NCI-H2171 (cell line): ENCODE measurements at places on chromosomes 4 and X.
A peak's percentile ranks its signal among the peaks of the same experiment; 100 is the strongest.

- no peak for DNase-seq
These were observed 25.1 kb downstream of the MSX1 start for GRCh38 chr4:4884611-4885010.

DNA sequence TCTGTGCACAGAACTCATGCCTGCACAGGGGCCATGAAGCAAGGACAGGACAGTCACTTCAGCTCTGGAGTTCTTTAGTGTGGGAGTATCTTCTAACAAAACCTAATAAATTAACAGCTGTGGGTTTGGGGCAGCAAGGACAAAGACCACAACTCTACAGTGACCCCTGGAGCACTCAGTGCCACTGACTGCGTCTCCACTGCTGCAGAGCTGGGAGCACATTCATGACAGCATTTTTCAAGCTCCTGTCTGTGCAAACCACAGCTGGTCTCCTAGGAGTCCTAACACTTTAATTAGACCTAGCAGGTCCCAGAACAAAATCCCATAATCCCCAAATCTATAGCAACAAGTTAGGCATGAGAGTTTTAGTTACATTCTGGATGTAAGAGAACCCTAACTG is 76.5 kb downstream of the RTL9 start:
- DNase-seq = no peak

DNA sequence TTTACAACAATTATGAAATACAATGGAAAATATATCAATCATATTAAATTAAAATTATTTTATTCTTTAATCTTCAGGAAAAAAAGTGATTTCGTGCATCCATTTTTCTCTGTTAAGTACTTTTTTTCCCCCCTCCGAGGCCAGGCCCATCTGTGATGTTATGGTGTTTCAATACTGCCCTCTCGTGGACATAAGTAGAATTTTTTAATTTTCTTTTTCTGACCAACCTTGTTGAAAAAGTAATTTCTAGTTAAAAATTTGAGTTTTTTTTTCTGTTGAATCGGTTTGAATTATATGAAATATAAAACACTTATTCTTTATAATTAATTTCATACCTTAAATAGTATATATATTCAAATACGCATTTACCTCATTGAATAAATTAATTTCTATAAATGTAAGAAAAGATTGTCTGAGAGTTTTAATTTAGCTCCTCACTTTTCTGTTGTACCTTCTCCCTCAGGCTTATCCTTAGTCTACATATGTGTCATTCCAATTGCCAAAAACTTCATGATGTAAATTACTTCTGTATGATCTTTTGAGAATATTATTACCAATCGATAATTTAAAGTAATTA is 175.8 kb upstream of the TECRL start:
- DNase-seq = peak; percentile 12

DNA sequence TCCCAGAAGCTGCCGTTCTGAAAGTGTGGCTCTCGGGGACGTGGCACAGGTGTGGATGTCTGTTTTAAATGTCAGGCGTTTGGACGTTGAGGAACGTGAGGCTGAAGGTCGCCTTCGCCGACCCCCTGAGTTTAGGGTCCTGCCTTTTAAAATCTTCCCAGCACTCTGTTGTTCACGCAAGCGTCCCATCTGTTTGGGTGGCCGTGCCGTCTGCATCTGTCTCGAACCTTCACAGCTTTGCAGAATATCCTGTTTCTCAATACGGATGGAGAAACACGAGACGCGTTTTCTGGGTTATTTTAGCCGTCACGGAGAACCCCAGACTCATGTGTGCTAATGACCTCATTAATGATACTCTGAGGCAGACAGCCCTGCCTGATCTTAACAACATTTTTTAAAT is 31.5 kb downstream of the SHOX start:
- DNase-seq = no peak

DNA sequence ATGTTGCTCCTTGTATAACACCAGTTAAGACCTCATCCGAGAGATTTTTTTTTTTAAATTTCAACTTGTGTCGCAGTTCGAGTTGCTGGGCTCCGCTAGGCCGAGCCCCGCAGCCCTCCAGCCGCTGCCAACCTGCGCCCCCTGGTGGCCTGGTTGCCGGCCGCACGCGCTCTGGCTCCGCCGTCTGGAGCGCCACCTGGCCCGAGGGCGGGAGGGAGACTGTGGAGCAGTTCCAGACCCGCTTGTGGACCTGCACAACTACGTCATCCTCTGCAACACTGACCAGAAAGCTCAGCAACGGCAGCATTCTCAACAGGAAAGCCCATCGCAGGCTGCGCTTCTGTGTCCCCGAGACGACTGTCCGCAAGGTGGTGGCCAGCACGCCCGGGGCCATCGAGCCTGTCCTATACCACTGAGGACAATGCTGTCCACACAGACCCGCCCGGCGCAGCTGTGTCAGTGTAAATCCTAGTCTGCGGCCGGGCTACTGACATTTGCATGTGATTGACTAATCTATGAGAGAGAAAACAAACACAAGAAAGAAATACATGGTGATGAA is 39.1 kb downstream of the ARL9 start:
- DNase-seq = peak; percentile 36

DNA sequence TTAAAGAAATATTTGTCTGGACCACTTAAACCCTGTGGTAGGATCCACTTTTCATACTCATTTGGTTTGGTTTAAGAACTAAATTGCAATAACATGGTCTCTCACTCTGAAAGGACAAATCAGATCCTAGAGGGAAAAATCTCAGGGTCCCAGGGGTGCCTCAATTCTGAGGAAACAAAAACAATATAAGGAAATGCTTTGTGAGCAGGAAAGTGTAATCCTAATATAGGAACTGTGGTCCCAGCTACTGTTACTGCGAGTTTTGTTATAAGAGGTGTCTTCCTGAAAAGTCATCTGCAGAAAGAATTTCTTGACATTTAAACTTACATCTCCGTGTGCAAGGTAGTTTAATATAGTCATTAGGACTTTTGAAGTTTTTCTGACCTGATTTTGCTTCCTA is 420.1 kb upstream of the LCORL start:
- DNase-seq = no peak

GRCh38 chr4:19971829-19972228 is 279.9 kb upstream of the SLIT2 start:
- no peak for DNase-seq

DNA sequence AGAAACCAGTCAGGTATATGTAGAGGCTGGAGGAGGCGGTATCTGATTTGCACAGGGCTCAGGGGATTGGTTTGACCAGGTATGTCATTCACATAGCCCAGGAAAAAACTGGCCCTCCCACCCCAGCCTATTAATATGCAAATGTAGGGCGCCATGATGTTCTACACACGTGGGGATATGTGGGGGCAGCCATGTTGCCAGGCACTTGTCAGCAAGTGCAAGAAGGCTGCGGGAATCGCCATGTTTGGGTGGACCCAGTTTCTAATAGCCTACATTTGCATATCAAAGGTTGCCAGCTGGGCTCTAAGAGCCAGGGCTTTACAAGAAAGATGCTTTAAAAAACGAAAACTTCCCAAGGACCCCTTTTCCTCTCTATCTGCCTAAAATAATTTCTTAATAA is 335.1 kb downstream of the SMARCA1 start:
- no peak for DNase-seq

DNA sequence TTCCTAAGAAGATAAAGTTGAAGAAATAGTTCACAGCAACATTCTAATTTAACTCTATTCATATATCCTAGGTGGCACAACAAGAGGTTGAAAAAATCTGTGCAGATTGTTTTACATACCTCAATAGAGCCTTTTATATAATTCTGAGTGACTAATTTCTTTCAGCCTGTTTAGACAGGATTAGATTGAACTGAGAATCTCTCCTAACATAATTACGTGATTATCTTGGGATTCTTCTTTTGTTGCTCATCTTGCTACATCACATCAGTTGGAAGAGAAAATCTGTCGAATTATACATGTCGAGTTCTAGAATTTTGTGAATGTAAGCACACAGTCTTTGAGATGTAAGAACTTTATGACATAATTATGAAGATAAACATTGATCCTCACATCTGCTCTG is 1873.7 kb upstream of the IGFBP7 start:
- no peak for DNase-seq
